ENCODE measurements at places on chromosomes 5 and 9. TPM values are rescaled to one million over a fixed set of nuclear protein-coding genes. Genes with fewer than 3 reads are reported as not detected.

EIF4EBP3 gene
- total RNA-seq, result 0.75 TPM

CER1 gene
- total RNA-seq, result not detected

NME5 gene
- total RNA-seq, result 1.5 TPM

ARAP3 gene
- 35.6 TPM for total RNA-seq

INSYN2B gene
- total RNA-seq, result 10.8 TPM

MYO10 gene
- 70.2 TPM for total RNA-seq
